Right lobe of liver (tissue), 6 donors: ENCODE measurements at places on chromosomes 11 and 22. TPM values are rescaled to one million over a fixed set of nuclear protein-coding genes. Genes with fewer than 3 reads are reported as not detected.

Gene PRR33
- total RNA-seq, result not detected

Gene CDON
- total RNA-seq, result 1.8 TPM

Gene CARD10
- total RNA-seq, result 10.5 TPM

GRCh38 chr11:120035756-120036155, 102.2 kb downstream of the TRIM29 start:
- no peak for DNase-seq

DNA sequence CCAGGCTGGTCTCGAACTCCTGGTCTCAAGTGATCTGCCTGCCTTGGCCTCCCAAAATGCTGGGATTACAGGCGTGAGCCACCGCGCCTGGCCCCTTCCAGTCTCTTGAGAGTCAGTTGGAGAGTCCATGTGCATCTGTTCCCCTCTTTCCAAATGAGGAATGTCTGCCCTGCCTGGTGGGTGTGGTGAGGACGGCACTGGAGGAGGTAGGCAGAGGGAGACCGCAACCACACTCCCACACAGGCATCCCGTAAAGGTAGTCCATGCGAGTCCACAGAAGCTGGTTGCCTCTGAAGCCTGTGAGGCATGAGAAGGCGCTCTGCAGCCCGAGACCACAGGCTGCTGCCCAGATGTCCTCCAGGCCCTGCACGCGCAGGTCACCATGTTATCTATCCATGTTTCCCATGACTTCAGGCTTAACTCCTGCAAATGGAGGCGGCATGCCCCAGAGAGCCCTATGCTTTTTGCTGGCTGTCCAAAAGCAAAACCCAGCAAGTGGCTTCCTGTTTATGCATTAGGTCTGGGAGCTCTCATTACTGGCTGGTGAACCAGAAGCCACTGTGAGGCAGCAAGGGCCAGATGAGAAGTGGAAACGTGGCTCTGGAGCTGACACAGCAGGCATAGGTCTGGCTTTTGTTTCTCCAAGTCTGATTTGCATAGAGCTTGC, 43.4 kb downstream of the GRIK4 start:
- no peak for DNase-seq

- DNase-seq, result peak; percentile 17
Measured at GRCh38 chr22:37232140-37232998, 11.7 kb downstream of the RAC2 start.

GRCh38 chr11:68373189-68373814, 60.9 kb downstream of the LRP5 start:
- no peak for DNase-seq

DNA sequence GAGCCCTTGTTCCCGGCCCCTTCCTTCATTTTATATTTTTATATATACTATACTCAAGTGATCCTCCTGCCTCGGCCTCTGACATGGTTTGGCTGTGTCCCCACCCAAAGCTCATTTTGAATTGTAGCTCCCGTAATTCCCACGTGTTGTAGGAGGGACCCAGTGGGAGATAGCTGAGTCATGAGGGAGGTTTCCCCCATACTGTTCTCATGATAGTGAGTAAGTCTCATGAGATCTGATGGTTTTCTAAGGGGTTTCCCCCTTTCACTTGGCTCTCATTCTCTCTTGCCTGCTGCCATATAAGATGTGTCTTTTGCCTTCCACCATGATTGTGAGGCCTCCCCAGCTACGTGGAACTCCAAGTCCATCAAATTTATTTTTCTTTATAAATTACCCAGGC, 7.2 kb upstream of the ZNF280A start:
- no peak for DNase-seq

DNA sequence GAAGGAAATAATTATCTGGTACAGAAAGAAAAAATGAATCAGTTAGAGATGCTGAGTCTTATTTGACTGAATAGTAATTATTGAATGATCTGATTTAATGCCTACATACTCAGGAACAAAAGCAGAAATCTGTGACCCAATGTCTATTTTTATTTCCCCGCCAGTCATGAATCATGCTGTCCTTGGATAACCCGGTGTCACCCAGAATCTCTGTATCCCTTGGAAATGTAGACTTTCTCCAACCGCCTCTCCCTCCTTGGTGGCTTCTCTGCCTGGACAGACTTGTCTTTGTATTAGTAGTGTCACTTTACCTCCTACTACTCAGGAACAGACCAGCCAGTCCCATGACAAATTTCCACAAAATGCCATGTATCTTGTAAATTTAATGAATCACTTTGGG, 173.3 kb upstream of the PDGFD start:
- no peak for DNase-seq

DNA sequence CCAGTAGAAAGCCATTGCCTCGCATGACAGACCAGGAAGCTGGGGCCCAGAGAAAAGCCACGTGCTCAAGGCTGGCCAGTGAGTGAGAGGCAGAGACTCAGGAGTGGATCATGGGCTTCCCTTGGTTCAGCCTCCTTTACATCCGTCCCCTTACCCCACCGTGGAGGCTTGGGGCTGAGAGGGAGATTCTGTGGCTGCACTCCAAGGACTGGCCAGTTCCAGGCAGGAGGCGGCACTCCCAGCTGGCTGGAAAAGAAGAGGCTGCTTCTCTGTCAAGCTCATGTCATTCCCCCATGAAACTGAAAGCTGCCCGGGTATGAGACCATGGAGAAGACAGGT, 6.6 kb upstream of the ASCL2 start:
- DNase-seq, result no peak

DNA sequence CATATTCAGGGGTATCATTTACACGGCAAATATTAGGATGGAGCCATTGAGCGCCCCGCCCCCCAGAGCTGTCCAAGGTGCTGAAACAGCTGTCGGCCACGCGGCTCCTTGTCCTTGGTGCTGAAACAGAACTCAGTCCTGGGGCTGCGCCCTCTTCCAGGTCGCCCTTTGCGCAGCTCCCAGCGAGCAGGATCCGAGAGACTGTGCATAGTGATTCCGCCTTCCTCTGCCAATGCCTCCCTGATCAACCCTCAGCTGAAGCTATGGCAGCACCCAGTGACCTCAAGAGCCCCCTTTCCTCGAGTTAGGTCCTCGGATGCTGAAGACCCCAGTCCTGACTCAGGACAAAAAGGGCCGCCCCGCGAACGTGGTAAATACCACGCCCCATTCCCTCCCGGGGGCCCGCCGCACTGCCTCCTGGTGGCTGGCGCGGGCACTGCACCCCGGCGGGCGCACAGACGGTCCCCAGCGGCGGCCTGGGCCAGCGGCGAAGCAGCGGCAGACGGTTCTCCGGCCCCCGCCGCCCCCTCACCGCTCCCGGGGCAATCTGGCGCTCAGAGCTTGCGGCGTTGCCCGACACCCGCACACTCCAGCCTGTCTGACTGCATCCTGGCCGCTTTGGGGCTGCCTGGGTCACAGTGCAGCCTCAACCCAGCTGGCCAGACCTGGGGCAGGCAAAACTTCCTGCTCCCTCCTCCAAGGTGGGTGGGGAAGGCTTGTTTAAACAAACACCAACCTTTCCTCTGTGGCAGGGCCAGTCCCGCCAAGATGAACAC, 13.4 kb downstream of the SYT7 start:
- peak; percentile 78 for DNase-seq

DNA sequence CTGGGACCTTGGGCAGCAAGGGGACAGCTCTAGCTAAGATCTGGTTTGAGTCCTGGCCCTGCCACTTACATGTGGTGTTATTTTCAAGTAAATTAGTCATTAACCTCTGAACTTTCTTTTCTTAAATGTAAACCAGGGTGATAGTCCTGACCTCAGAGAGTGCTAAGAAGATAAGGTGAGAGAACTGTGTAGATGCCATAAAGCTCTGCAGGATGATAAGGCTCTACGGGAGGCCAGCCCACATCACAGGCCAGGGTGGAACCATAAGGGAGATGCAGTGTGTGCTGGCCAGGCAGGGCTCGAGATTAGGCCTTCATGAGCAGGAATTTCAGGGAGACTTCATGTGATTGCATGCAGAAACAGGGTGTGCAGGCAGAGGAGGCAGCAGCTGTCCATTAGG, 24.2 kb downstream of the NECTIN1 start:
- no peak for DNase-seq

DNA sequence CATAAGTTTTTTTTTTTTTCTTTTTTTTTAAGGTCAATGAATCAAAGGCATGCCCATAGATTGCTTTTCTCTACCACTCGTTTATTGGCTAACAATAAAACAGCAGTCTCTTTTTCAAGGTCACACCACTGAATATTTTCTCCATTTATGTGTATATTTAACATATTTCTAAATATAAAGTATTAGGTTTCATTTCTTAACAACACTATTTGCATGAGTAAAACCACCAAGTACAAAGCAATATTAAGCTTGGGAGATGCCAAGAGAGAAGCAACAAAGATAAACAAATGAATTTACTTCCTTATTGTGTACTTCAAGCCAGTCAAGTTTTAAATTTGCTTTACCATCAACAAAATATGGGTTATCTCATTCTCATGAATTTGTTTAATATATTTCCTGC, 708.9 kb upstream of the CCDC179 start:
- DNase-seq, result no peak

DNA sequence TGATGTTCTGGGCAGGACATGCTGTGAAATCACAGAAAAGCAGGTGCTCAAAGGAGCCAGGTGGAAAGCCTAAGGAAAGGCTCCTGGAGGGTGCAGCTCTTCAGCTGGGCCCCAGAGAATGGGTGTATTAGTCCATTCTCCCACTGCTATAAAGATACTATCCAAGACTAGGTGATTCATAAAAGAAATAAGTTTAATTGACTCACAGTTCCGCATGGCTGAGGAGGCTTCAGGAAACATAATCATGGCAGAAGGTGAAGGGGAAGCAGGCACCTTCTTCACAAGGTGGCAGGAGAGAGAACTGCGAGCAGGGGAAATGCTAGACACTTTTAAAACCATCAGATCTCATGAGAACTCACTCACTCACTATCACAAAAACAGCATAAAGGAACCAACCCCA, 43.1 kb upstream of the DEUP1 start:
- no peak for DNase-seq

DNA sequence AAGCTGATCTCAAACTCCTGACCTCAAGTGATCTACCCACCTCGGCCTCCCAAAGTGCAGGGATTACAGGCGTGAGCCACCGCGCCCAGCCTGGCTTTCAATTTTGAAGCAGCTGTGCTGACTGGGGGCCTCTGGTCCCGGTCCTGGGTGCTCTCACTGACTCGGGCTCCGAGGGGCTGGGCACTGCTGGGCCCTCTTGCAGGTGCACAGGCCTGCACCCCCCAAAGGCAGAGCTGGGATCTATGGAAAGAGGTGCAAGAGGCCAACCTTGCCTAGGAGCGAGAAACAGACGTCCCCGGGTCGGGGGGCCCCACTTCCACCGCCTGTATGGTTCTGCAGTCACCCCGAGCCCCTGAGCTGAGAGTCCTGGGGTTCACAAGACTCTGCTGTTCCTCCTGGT, 33.2 kb downstream of the KIAA0930 start:
- DNase-seq, result no peak

GRCh38 chr11:28606930-28607329, 498.7 kb downstream of the METTL15 start:
- no peak for DNase-seq

GRCh38 chr11:73537969-73538368, 59.9 kb downstream of the FAM168A start:
- no peak for DNase-seq

DNA sequence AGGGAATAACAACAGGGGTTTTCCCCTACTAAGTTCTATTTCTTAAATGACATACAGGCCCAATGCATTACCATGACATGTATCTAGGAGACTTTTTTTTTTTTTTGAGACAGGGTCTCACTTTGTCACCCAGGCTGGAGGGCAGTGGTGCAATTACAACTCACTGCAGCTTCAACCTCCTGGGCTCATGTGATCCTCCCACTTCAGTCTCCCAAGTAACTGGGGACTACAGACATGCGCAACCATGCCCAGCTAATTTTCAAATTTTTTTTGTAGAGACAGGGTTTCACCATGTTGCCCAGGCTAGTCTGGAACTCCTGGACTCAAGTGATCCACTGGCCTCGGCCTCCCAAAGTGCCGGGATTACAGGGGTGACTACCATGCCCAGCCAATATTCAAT, 7.5 kb downstream of the CPSF7 start:
- DNase-seq, result no peak

DNA sequence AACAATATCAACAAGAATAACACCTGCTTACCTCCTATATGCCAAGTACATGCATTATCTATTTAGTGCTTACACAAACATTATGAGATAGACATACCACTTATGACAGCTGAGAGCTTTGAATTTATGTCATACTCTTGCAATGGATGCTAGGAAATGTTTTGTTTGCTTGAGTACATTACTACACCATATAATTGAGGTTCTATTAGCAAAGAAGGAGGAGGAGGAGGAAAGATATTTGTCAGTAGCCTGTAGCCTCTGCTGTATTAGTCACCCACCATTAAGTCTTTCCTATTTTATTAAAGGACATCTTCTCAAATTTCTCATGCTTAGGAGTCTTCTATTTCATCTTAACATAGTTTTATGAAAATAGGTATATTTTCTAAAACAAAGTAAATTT, 6.4 kb downstream of the ANO5 start:
- DNase-seq, result no peak

DNA sequence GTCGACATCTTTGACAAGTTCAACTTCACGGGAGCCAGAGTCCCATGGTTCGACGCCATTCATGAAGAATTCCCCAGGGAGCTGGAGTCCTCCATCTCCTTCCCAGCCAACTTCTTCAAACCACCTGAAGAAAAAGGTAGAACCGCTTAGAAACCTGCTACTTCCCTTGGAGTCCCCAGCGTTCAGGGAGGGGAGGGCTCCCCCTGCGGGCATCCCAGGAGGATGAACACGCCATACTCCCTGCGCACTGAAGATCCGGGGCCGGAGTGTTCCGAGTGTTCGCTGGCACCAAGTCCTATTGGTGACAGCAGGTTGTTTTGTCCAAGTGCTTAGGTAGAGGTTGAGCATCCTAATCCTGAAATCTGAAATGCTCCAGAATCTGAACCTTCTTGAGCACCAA, 51.7 kb upstream of the PRODH start:
- DNase-seq, result no peak

- DNase-seq, result no peak
Measured at GRCh38 chr11:73283276-73284000, 11.3 kb downstream of the P2RY6 start.
